ENCODE measurements at places on chromosomes 1 and 21.

DNA sequence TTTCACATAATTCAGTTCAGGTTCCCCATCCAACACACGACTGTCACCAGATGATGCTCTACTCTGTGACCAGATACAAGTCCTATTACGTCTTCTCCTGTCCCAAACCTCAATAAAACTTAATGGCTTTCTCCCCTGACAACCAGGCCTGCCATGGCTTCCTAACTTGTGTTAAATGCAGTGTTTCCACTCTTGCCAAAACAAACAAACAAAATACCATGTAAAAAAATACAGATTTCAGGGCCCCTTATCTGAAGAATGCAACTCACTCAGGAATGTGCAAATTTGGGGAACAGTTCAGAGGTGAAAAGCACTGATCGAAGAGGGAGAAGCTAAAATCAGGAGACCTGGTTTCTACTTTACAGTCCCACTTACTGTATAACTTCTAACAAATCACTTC lies 863 bp upstream of the NUF2 start:
- DNase-seq = no peak

- no peak for DNase-seq
Observed at GRCh38 chr1:34060901-34061415, 104.1 kb downstream of the CSMD2 start.

DNA sequence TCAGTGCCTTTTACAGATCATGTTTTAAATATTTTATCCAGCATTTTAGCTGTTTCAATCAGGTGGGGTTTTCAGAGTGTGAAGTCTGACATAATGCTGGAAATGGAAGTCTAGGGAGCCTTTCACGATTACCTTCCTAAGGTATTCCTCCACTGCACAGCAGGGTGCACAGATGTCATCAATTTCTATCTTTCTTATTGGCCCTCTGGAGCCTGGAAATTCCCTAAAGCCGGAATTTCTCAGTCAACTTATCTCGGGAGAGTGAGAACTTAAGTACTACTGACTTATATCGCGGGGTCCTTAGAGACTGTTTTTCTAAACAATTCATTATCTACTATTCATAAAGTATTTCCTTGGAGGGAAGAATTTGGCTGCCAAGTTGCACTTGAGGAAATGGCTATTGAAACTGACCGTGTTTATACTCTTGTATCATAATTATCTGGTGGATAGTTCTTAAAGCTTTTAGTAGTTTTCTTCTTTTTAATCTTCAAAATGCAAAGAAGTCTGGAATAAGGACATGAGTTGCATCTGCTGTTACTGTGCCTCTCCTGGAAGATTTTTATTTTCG lies 311.8 kb upstream of the B3GALT2 start:
- no peak for DNase-seq

- DNase-seq = no peak
Observed at GRCh38 chr1:182784556-182785171, 4.9 kb upstream of the NPL start.

DNA sequence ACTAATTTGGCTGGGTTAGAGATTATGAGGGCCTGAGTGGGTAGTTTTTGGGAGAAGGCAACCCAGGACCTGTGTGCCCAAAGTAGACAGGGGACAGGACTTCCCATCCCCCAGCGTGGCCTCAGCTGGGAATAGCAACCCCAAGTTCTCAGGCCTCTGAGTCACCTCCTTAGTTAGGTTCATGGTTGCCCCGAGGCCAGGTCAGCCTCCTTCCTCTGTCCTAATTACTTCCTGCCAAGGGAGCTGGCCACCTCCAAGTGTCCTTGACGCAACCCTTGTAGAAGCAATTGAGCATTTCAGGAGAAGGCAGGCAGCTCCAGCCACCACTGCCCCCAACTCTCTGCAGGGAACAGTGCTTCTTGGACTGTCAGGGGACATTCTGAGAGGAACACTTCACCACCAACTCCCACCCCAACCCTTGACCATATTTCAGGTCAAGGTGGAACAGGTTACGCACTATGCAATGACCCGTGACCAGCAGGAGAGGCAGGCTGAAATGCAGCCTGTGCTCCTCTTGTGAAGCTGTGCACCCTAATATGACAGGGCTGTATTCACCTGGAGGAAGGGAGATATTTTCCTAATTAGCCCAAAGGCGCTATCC lies 5.1 kb upstream of the NT5C1A start:
- DNase-seq = no peak

GRCh38 chr1:40799351-40799867 lies 15.8 kb downstream of the KCNQ4 start:
- no peak for DNase-seq

- no peak for DNase-seq
Observed at GRCh38 chr1:94280541-94280940, 43.2 kb upstream of the ARHGAP29 start.

DNA sequence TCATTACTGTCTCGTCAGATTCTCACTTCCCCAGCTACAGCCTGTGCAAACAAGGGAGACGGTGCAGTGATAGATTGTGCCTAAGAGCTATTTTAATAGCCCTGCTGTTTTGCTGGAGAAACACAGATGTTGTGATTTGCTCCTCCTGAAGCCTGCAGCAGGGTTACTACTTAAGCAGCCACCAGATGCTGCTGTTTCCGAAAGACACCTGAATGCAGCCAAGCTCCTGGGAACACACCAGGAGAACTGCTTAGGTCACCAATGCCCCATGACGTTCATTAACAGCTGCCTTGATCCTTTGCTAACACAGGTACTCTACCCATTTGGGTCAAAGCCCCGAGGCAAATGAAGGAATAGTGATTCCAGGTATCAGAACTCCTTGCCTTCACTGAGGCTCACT lies 411.8 kb upstream of the DAB1 start:
- DNase-seq = no peak

- no peak for DNase-seq
Observed at GRCh38 chr1:111290104-111290503, 547 bp upstream of the CHIA start.

DNA sequence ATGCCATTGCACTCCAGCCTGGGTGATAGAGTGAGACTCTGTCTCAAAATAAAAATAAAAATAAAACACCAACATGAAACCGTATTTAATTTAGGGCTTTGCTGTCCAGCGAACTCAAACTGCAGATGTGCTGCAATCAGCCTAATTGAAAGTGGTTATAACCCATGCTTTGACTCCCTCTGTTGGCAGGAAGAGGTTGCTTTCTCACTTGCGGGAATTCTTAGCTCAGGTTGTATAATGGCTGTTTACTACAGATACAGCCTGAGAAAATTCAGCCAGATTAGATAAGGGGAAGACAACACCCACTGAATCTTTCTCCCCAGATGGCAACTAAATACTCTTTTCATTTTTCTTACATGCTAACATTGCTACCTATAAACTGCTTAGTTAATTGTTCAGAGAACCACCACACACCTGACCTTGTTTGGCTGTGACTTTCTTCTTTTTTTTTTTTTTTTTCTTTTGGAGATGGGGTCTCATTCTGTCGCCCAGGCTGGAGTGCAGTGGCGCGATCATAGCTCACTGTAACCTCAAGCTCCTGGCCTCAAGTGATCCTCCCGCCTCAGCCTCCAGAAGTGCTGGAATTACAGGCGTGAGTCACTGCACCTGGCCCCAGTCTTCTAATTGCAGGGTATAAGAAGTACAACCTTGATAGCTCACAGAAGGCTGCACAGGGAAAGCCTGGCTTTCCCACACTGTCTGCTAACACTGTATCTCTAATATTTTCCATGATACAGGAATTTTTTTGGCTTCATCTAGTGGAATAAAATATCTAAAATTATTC lies 34.6 kb downstream of the DNTTIP2 start:
- no peak for DNase-seq

DNA sequence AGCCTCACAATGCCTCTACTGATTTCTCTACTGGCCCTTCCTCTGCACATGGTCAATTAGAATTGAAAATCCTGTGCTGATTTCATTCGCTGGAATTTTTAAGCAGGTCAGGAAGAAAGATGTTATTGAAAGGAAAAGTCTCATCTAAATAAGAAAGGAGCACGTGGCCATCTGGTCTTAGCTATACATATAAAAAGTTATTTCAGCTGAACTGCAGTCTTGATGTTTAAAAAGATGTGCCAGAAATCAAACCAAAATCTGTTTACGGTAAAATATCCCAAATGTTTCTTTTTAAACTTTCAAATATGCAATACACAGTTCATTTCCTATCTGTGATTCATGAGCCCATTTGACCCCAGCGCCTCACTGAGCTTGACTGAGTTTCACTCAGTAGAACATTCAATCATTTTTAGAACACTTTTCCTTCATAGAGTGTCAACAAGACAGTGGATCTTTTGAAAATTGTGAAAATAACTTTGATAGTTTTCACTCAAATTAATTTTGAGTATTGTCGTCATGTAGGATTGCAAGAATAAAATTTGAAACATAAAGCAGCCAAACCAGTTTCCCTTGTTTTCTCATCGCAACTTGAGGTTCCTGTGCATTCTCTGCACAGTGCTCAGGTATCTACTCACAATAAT lies 293.6 kb downstream of the PTPRC start:
- DNase-seq = no peak

DNA sequence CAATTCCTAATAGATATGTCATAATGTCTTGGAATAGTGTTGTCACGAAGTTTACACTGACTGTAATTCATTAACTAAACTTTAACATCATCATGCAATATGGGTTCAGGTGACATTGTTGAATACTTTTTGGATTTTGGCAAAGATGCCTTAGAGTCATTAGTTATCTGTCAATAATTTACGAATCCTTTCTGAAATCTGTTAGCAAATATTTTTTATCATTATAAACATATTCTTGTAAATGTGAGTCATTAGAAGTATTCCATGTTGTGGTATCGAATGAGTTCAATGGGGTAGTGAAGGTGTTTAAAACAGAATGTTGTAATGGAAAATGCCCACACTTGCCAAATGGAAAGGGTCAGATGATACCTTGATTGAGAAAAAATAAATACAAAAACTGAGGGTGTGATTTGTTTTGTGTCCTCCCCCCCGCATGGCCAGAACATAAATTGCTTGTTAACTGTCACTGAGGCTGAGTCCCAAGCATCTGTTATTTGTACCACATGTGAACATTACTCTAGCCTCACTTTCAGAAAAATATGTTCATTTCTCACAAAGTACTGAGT lies 5.2 kb upstream of the NR5A2 start:
- no peak for DNase-seq

DNA sequence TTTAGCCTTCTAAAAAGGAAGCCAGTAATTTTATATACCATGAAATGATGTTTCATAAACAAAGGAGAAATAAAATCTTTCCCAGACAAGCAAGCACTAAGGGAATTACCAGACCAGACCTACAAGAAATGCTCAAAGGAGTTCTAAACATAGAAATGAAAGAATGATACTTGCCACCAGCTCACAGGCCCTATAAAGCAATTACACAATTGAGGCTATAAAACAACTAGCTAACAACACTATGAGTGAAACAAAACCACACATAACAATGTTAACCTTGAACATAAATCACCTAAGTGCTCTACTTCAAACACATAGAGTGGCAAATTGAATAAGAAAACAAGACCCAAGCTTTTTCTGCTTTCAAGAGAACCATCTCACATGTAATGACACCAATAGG lies 123.8 kb downstream of the BARHL2 start:
- DNase-seq = no peak

GRCh38 chr1:5271264-5271663 lies 616.9 kb downstream of the AJAP1 start:
- no peak for DNase-seq

DNA sequence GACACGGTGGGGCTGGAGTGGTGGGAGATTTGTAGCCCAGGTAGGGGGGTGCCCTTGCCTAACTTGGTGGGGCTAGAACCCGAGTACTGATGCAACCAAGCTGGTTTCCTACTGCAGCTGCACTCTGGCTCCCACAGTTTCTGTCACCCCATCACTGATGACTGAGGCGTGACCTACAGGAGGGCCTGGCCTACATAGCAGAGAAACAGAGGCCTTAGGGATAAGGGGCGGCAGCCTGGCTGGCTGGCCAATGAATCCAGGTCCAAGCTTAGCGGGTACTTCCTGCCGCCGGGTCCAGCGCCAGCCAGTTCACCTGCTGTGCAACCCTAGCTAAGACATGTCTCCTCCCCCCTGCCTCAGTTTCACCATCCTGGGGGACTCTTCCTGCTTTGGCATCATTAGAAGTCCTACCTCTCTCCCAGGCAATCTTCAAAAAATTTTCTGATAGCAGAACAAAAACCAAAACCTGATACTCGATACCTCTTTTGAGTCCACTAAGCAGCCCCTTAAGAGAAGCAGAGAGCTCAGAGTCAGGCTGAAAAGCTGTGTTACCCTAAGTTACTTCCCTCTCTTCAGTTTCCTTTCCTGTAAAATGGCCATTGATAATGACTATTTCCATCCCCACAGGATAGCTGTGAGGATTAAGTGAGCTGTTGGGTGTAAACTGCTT lies 27.3 kb upstream of the RNF19B start:
- DNase-seq = no peak

- DNase-seq = no peak
Observed at GRCh38 chr1:205967554-205968335, 24.5 kb upstream of the SLC26A9 start.

- no peak for DNase-seq
Observed at GRCh38 chr1:166304131-166304530, 137.3 kb upstream of the FAM78B start.

GRCh38 chr1:226994586-226995364 lies 54.7 kb downstream of the COQ8A start:
- no peak for DNase-seq

GRCh38 chr1:154179946-154180687 lies 11.8 kb downstream of the TPM3 start:
- DNase-seq = no peak

- no peak for DNase-seq
Observed at GRCh38 chr1:103937763-103938357, 188.2 kb downstream of the AMY1C start.

DNA sequence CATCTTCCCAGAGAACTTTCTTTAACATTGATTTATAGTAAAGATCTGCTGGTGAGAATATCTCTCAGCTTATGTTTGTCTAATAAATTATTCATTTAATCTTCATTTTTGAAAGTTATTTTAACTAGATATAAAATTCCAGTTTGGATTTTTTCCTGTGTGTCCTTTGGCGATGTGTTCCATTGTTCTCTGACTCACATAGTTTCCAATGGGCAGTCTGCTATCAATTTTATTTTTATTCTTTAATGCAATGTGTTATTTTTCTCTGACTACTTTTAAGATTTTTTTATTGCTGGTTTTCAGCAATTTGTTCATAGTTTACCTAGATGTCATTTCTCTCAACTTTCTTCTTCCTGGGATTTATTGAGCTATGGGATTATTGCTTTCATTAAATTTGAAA lies 325.2 kb upstream of the POGK start:
- DNase-seq = no peak
